Activated CD4-positive, alpha-beta T cell treated with anti-CD3 and anti-CD28 coated beads for 48 hours (primary cell): ENCODE measurements at places on chromosomes 12 and 14.

GRCh38 chr12:52744493-52745156 lies 32.5 kb downstream of the KRT76 start:
- no peak for DNase-seq

- DNase-seq = no peak
These were observed 71.7 kb downstream of the NOVA1 start for GRCh38 chr14:26526137-26526536.

DNA sequence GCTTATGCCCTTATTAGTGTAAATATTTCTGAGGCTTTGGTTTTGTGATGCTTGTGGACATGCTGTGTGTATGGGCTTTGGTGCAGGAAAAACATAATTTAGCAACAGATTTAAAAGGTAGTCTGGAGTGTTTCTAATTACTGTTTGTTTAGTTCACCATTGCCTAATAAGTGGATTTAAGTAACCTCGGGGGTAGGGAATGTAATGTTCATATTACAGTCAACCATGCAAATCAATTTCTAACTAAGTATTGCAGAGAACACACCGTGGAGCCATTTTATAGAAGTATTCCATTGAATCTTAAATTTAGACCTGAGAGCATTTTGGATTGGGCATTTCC lies 53.5 kb downstream of the ANO6 start:
- no peak for DNase-seq

DNA sequence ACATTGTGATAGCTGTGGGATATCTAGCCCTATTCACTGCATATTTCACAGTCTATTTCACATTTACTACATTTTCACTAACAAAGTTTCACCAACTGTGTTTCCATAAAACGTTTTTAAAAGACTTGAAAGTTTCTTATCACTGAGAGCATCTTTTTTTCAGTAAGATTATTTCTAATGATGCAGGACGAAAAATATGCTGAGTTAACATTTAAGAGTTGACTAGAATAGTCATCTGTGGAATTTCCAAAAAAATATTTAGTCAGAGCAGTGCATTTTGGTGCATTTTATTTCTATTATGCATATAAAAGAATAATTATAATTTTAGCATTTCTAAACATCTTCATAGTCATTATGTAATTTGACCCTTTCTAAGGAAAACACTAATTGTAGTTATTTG lies 143.8 kb upstream of the CLEC14A start:
- no peak for DNase-seq

- no peak for DNase-seq
These were observed 320.0 kb upstream of the ATP2B1 start for GRCh38 chr12:90028635-90029051.

DNA sequence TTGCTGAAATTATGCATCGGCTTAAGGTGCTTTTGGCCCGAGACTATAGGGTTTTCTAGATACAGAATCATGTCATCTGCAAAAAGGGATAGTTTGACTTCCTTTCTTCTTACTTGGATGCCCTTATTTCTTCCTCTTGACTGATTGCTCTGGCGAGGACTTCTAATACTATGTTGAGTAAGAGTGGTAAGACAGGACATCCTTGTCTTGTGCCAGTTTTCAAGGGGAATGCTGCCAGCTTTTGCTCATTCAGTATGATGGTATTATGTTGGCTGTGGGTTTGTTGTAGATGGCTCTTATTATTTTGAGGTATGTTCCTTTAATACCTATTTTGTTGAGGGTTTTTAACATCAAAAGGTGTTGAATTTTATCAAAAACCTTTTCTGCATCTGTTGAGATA lies 8.3 kb downstream of the BMAL2 start:
- DNase-seq = no peak

GRCh38 chr12:39341179-39341578 lies 101.7 kb downstream of the KIF21A start:
- DNase-seq = no peak

DNA sequence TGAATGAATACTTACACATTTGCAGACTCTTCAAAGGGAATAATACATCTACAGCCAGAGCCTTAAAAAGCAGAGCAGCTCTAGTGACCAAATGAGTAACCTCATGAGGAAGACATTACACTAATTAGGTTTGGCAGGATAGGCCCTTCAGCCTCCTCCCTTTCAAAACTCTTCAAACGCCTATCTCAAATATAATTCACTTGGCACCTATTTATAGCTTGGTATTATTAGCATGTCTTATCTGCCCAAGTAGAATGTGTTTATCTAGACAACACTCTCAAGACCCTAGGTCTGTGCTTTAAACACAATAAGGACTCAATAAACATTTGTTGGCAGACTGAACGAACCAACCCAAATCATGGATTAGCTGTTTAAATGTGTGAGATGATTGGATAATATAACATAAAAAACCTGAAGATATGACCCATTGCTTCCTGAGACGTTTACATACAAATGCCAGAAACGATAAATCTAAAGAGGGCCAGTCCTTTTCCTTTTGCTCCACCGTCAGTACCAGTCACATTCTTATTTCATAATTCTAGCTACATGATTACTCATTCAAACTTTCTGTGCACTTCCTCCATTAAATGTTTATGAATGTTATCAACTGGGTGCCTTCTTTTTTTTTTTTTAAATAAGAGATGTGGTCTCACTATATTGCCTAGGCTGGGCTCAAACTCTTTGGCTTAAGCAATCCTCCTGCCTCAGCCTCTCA lies 123.3 kb downstream of the CEP83 start:
- no peak for DNase-seq

DNA sequence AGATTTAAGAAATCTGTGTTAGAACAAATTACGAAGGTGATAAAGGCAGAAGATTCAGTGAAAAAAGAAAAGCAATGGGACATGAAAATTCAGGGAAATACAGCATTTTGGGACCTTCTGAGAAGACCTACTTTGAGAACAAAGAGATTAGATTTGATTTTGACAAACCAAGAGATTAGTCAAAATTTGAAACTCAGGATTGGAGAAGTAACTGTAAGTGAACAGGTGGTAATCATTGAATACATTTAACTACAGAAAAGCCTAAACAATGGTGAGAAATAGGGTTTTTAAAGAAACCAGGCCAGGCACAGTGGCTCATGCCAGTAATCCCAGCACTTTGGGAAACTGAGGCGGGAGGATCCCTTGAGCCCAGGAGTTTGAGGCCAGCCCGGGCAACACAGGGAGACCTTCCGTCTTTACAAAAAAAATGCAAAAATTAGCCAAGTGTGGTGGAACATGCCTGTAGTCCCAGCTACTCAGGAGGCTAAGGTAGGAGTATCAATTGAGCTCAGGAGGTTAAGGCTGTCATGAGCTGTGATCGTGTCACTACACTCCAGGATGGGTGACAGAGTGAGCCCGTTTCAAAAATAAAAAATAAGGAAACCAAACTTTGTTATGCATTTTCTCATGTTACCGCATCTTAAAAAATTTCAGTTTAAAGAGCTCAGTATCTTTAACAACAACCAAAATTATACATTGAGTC lies 8.9 kb upstream of the SAV1 start:
- no peak for DNase-seq

GRCh38 chr14:34035177-34035933 lies 84.5 kb upstream of the EGLN3 start:
- no peak for DNase-seq

DNA sequence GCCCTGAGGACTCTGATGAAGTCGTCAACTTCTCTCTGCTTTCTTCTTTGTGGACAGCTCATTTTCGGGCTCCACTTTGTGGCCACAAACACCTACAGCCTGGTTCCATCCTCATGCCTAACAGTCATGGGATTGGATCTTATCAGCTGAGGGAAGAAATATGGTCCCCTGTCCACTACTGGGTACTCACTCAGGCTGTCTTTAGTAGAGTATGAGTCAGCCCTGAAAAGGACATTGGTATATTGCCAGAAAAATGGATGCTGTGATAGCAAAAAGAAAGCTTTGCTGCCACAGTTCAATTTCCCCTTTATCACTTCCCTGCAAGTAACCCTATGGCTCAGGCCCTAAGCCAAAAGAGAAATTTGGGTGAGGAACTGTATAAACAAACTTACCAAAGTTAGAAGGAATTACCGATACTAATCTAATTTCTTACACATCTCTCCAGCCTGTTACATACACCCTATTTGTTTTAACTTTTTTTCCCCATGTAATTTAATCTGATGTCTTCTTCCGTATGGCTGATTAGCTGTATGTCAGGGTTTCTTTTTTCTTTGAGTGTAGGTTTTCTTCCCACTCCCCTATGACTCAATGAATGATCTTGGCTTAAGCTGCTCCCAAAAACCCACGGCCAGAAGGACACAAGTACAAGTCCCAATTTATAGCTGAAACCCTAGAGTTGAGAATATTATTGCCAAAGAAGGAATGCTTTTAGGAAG lies 29.1 kb downstream of the MTHFD1 start:
- DNase-seq = no peak

DNA sequence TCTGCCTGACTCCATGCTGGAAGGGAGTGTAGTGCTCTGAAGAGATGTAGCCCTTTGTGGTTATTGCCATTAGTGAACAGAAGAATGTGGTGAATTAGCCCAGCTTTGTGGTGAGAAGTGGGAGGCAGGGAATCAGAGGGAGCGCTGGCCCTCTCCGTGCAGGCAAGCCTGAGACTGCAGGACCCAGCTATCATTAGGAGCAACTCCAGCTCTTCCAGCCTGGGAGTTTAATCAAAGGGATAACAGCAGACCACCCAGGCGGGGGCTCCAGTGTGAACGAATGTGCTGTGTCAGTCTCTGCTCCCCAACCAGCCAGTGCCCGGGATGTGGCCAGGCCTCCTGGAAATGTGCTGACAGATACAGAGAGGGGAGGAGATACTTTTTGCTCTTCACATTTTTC lies 142.7 kb downstream of the TTLL5 start:
- DNase-seq = no peak

- no peak for DNase-seq
These were observed 1092.1 kb upstream of the TMEM132C start for GRCh38 chr12:127174881-127175280.

- no peak for DNase-seq
These were observed 4.6 kb downstream of the AQP2 start for GRCh38 chr12:49954863-49955830.

DNA sequence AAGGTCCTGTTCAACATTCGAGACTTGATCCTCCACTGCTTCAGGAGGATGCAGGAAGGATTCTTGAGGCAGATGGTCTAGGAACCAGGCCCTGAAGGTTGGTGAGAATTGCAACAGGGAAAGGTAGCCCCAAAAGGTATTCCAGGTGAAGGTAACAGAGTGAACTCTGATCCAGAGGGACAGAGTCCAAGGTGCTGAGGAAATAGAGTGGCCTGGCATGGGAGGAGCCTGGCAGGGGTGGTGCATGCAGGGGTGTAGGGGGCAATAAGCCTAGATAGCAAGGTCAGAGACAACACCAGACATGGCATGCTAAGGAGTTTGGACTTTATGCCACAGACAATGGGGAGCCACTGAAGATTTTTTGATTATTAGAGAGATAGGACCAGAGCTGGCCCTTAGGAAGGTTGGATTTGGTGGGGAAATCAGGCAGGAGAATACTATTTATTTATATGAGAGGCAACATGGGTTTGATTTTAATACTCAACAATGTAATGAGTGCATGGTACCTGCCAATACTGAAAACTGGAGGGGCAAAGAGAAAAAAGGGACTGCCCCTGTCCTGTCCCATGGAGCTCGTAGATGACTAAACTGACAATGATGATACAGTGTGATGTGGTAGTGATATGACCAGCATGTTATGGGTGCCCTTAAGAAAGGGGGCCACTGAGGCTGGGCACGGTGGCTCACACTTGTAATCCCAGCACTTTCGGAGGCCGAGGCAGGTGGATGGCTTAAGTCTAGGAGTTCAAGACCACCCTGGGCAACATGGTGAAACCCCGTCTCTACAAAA lies 50.5 kb upstream of the TMED10 start:
- peak; percentile 14 for DNase-seq

DNA sequence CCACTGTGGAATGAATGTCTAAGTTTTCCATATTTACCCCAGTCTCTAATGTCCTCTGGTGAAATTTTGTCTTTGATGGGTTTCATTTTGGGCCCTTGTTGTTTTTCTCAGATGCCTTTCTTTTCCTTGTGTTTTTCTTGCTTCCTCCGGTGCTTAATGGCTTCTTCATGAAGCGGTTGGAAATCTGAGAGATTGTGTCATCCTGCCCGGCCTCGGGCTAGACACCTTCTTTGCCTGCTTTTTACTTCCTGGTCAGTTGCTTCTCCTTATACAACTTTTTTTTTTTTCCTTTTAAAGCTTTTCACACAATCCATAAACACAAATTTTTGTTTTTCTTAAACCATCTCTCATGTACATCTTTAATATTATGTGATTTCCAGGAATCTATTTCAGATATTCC lies 7.1 kb downstream of the ETV6 start:
- no peak for DNase-seq

GRCh38 chr14:105498430-105499255 lies 7.6 kb downstream of the TEDC1 start:
- no peak for DNase-seq

GRCh38 chr12:49471557-49471956 lies 67.3 kb upstream of the KCNH3 start:
- no peak for DNase-seq

- no peak for DNase-seq
These were observed 144.4 kb downstream of the EFCAB11 start for GRCh38 chr14:89810101-89810500.

GRCh38 chr12:89433634-89434033 lies 81.3 kb upstream of the DUSP6 start:
- DNase-seq = no peak

- DNase-seq = no peak
These were observed 24.0 kb upstream of the MDM2 start for GRCh38 chr12:68784015-68784414.

DNA sequence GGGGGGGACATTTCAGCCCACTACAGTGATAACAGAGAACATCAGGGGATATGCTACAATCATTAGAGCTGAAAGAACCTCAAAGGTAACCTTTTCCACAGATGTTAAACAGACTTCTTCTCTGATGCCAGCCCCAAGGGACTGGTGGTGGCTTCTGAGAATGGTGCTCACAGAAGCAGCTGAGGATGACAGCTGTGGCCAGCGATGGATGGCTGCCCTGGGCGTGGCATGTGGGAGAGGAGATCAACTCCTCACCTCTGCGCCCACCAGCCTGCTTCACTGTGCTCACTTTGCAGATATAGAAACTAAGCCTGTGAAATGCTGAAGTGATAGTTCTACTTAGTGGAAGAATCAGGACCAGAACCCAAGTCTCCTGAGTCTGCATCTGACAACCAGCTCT lies 33.0 kb downstream of the FOXN3 start:
- no peak for DNase-seq

- no peak for DNase-seq
These were observed 104.3 kb upstream of the DACT1 start for GRCh38 chr14:58533446-58533845.

DNA sequence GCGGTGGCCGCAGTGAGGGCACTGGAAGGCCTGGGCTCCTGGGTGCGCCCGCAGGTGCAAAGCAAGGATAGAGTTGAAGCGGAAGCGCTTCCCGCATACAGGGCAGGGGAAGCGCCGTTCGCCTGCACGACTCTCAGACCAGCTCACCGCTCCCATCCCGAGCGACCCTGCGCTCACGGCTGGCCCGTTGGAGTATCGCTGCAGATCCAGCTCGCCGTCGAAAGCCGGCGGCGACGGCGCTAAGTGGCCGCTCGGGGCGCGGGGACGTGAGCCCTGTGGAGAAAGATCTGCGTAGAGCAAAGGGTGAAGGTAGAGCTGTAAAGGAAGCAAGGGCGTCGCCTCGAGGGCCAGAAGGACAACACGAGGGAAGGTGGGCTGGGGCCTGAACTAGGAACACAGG lies 5.4 kb downstream of the ZNF219 start:
- no peak for DNase-seq
